ENCODE measurements at places on chromosomes 11 and 22.

- DNase-seq = no peak
Measured at GRCh38 chr22:41038732-41039131, 53.7 kb upstream of the EP300 start.

- DNase-seq = no peak
Measured at GRCh38 chr11:134543241-134543640, 131.2 kb upstream of the B3GAT1 start.

GRCh38 chr11:19428206-19429002, 187.7 kb upstream of the E2F8 start:
- DNase-seq = no peak

DNA sequence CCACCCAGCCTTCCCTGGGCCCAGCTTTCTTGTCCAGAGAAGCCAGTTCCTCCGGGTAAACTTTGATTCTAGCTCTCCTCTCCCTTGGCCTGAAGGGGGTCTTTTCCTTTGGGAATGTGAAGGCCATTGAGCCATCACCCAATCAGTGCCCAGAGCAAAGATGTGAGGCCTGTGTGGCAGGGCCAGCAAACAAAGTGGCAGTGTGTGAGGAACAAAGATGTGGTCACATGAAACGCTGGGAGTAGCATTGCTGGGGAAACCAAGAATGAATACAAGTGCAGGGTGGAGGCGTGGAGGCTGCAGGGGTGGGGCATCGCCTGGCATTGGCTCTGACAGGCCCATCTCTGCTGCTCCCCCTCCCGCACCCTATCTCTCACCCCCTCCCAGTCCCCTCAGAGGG, 91.9 kb upstream of the BID start:
- no peak for DNase-seq

GRCh38 chr11:61873588-61874376, 17.6 kb downstream of the FADS3 start:
- DNase-seq = no peak

GRCh38 chr22:18024956-18025720, 777 bp upstream of the MICAL3 start:
- DNase-seq = no peak

DNA sequence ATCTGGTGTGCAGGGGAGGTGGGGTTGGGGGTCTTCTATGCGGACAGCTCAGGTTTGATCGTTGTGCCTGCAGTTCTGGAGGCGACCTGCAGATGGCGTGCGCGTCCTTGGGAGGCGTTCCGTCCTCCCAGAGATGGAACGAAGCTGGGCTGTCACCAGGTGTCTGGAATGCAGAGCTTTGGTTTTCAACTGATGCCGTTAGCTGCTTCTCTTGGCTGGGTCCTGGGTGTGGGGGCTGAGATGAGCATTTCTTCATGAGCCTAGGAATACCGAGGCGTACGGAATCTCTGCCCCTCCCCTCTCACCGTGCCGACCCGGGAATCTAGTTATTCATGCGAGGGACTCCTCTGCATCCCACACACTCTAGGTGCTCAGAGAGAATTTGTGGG, 98.6 kb downstream of the CEP164 start:
- DNase-seq = peak; percentile 91

- DNase-seq = no peak
Measured at GRCh38 chr11:73206801-73207200, 11.3 kb upstream of the P2RY2 start.

- no peak for DNase-seq
Measured at GRCh38 chr11:80559942-80560341, 1119.1 kb upstream of the TENM4 start.

GRCh38 chr11:17443000-17443399, 33.6 kb downstream of the ABCC8 start:
- no peak for DNase-seq

DNA sequence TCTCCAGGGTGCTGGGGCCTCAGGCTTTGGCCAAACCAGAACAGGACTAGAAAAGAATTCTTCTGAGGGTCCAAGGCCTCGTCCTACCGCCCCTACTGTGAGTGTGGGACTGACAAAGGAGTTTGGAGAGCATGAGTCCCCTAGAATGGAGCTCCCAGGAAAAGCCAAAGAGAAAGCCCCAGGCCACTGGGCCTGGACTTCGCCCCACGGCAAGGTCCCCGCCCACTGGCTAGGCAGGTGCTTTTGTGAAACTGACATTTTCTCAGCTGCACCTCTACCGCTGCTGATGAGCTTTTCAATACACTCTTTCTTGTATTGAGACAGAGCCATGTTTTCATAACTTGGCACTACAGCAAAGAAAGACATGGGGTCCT, 9.7 kb upstream of the FGF3 start:
- peak; percentile 17 for DNase-seq

DNA sequence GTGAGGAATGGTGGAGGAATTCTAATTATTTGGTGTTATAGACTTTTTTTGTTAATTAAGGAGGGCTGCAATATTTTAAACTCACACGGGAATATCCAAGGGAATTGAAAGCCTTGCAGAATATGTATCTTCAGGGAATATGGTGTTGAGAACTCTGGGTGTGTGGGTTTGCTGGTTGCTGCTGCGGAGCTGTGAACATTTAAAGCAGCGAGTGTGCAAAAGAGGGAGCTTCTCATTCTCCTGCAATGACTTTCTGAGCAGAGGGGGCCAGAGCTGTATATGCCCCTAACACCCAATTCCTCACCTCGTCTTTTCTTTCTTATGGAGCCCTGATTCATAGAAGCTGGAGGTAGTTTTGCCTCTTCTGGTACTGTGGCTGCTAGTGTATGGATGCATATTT, 217.7 kb downstream of the HIPK3 start:
- DNase-seq = no peak

DNA sequence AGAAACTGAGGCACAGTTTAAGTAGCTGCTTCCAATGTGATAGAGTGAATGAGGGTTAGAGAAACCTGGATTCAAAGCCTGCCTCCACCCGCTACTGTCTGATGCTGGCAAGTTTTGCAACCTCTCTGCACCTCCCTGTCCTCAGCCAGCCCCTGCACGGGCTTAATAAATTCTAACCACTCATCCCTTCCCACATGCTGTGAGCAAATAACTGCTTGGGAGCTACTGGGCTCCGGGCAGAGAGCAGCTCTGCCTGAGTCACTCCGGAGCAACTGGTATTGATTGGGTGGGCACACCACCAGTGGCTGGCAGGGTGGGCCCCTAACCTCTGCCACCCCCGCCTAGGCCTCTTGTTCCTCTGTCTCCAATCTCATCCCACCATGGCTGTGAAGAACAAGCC, 104.3 kb upstream of the SYT13 start:
- DNase-seq = no peak

GRCh38 chr11:1117992-1118391, 39.8 kb upstream of the MUC5AC start:
- peak; percentile 13 for DNase-seq

- peak; percentile 4 for DNase-seq
Measured at GRCh38 chr11:41237382-41237781, 222.1 kb downstream of the LRRC4C start.

DNA sequence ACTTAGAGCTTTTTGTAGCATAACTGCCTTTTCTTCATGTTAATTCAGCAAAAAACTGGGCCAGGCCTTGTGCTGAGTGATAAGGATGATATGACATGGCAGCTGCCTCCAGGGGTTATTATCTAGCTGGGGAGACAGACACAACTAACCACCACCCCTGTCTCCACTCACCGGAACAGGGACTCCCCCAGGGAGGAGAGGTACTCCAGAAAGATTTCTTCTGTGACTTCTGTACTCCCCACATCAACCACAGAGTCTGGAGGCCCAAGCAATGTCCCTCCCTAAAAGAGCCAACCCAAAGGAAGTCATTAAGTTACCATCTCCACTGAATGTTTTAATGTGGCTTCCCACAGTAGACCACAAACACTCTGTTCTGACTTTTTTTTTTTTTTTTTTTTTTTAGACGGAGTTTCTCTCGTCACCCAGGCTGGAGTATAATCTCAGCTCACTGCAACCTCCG, 14.3 kb upstream of the PMM1 start:
- no peak for DNase-seq

GRCh38 chr11:8867931-8868631, 42.9 kb upstream of the AKIP1 start:
- DNase-seq = no peak

DNA sequence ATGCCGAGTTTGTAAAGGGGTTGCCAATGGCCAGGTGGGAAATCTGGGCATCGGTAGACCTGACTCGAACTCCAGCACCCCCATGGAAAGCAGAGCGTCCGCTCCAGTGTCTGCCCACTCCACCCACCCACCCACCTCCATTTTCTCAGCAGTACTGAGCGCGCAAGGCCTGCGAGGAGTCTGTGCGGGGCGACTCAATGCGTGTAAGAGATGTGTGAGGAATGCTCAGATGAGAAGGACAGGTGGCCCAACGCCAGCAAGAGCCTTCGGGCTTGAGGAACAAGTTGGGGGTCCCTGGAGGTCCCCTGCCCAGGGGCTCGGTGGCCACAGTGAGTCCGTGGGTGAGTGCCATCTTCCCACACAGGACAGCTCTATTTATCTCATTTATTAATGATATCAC, 50.6 kb downstream of the CERK start:
- no peak for DNase-seq

DNA sequence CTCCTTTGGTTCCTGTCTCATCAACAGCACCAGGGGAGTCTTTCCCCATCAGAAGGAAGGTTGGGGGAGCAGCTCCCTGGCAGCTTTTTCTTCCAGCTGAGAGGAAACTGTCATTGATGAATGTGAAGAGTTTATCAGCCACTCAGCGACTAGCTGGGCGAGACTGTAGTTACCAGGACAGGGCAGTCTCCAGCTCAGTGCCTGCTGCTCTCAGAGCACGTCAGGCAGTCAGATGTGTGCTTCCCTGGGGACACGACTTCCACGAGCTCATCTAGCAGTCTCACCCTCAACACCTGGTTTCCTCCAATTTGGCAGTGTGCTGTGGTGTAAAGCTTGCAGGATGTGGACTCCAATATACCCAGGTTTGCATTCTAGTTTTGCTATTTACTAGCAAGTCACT, 12.5 kb upstream of the C1QTNF4 start:
- DNase-seq = no peak

- peak; percentile 73 for DNase-seq
Measured at GRCh38 chr22:44738347-44738715, 14.0 kb upstream of the ARHGAP8 start.

GRCh38 chr11:100208207-100208606, 478.9 kb upstream of the ARHGAP42 start:
- DNase-seq = no peak

DNA sequence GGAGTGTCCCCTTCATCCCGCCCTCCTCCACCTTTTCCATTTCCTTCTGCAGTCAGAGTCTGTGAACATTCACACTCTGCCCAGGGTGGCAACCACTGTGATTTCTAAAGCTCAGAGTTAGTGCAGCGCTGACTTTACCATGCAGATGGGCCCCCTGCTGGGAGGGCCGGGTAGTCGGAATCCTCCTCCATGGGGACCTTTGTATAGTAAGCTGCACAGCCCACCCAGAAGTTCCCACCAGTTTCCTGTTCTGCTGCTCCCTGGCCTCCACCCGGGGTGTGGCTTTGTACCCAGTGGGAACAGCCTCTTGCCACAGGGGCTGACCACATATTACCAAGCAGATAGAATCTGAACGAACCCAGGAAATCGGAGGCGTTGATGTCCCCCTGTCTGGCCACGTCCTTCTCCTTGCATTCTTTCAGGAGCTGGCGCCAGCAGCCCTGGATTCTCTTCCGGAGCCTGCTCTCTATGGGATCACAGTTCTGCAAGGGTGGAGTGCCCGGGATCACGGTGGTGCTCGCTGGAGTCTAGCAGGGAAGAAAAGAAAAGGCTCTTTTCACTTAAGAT, 125.3 kb downstream of the MPPED1 start:
- no peak for DNase-seq

DNA sequence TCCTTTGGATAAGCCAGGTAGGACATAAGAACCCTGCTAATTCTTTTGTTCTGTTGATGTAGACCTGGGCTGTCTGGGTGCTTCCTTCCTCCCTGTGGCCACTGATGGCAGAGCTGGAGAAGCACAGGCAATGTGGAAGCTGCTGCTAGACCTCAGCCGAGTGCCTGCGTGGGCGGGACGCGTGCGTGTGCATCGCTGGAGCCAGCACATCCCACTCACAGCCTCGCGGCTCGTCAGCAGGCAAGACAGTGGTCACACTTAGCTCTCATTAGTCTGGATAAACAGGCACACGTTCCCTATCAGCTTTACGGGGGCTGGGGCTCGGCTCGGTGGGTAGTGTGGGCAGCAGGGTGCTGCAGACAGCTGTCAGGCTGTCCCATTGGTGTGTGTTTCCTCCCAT, 155.7 kb downstream of the GRIK4 start:
- DNase-seq = no peak

DNA sequence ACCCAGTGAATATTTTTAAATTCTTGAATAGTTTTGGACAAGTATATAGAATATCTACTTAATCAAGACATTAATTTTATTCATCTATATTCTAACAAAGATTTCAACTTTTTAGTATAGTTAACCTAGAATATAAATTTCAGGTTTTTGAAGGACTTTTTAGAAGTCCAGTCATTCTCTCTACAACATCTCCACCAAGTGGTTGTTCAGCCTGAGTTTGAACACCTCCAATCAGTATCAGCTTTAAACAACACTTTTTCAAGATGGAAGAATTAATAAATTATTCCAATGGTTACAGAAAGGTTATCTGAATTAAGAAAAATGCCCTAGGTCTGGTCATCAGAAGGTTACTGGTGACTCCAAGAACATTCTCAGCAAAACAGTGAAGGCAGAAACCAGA, 31.8 kb downstream of the EIF3M start:
- DNase-seq = peak; percentile 4

GRCh38 chr11:128964463-128964930, 21.8 kb upstream of the TP53AIP1 start:
- DNase-seq = no peak

- no peak for DNase-seq
Measured at GRCh38 chr11:6307876-6308275, 12.4 kb downstream of the CAVIN3 start.

GRCh38 chr11:121253951-121254350, 38.6 kb upstream of the SC5D start:
- no peak for DNase-seq

DNA sequence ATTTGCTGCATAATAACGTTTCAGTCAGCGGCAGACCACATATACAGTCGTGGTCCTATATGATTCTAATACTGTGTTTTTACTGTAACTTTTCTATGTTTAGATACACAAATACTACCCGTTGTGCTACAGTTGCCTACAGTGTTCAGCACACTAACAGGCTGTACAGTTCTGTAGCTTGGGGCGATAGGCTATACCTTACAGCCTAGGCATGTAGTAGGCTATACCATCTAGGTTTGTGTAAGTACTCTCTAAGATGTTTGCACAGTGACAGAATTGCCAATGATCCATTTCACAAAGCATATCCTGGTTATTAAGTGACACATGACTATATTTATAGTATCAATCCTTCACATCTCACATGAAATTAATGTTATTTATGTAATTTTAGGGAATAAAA, 78.2 kb downstream of the YAP1 start:
- DNase-seq = no peak

GRCh38 chr11:121904148-121904547, 211.9 kb downstream of the BLID start:
- DNase-seq = no peak

GRCh38 chr11:74397501-74398243, 561 bp downstream of the PGM2L1 start:
- peak; percentile 60 for DNase-seq

- no peak for DNase-seq
Measured at GRCh38 chr11:75561426-75562047, 516 bp upstream of the SERPINH1 start.

- no peak for DNase-seq
Measured at GRCh38 chr11:114346709-114347141, 50.5 kb downstream of the NNMT start.

- DNase-seq = peak; percentile 68
Measured at GRCh38 chr22:50305923-50306566, 1.4 kb downstream of the PLXNB2 start.

GRCh38 chr11:60182541-60183330, at the start of gene MS4A6A:
Gene MS4A6A, minus strand, starts transcription at chr11:60183083. Its CDS starts 1,356 bp downstream, at chr11:60181727.
- DNase-seq = no peak

- DNase-seq = no peak
Measured at GRCh38 chr11:68845351-68846002, 3.8 kb upstream of the CPT1A start.

Data from iPS-NIHi11 (cell line).